ENCODE measurements at places on chromosomes 2 and 18.

DNA sequence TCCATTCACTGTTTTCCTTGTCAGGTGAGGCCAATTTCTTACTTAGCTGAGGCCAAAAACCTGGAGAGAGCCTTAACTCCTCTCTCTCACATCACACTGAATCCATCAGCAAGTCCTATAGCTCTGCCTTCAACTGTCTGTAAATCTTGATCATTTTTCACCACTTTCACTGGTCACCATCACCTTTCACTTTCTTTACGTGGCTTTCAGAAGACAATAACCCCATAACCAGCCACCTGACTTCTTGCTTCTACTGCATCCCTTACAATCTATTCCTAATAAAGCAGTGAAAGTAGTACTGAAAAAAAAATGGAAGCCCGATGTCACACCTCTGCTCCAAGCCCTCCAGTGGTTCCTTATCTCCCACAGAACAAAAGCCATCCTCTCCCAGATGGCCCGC is 7.7 kb downstream of the LOXL3 start:
- DNase-seq: no peak

DNA sequence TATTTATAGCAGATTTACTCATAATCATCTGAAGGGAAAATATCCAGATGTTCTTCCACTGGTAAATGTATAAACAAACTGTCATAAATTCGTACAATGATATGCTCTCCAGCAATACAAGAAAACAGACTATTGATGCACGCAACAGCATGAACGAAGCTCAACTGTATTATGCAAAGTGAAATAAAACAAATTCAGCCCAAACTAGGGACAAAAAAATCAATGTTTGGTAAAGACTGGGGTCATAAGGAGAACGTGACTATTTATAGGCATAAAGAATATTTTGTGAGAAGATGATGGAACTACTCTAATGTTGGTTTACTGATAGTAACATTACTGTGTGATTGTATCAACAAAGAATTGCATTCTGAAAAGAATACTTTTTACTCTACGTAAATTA is 1276.7 kb upstream of the DDX18 start:
- DNase-seq: no peak

GRCh38 chr2:26542676-26543505 is 65.0 kb upstream of the OTOF start:
- DNase-seq: no peak

DNA sequence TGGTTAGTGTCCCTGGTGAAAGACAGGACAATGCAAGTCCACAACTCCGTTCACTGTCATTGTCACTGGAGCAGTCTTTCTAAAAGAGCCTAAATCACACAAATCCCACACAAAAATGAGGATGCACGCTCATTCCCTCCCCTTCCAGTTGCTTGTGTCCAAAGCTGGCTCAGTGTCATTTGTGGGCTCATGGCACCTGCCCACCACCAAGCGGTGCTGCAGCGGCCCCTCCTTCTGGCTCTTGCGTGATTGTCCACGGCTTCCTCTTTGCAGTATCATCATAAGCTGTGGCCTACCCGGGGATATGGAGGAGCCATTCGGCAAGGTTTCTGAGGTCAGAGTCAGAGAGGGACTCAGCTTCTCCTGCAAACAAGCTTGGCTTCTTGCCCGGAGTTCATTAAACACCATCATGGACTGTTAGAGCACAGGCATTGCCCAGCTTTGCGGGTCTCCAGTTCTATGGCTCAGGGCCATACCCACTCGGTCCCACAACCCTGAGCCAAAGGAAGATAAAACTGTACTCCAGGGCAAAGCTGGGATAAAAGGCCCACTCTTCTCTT is 179.4 kb upstream of the AGAP1 start:
- DNase-seq: no peak

GRCh38 chr2:217835931-217836891 is 166.6 kb downstream of the TNS1 start:
- DNase-seq: no peak

DNA sequence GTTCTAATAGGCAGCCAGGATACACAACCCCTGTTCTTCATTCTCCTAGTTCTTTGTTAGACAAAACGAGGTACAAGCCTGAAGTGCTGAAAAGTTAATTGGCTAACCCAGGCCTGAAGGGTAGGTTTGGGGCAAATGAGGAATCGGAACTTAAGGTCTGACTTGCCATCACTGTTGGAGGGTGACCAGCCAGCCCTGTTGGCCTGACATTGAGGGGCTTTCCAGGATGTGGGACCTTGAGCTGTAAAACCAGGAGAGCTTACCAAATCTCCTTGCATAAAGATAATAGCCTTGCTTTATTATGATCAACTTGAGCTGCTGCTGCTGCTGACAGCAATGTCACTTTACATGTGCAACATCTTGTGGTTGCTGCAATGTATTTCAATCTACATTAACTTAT is 256.0 kb downstream of the VAPA start:
- DNase-seq: no peak

DNA sequence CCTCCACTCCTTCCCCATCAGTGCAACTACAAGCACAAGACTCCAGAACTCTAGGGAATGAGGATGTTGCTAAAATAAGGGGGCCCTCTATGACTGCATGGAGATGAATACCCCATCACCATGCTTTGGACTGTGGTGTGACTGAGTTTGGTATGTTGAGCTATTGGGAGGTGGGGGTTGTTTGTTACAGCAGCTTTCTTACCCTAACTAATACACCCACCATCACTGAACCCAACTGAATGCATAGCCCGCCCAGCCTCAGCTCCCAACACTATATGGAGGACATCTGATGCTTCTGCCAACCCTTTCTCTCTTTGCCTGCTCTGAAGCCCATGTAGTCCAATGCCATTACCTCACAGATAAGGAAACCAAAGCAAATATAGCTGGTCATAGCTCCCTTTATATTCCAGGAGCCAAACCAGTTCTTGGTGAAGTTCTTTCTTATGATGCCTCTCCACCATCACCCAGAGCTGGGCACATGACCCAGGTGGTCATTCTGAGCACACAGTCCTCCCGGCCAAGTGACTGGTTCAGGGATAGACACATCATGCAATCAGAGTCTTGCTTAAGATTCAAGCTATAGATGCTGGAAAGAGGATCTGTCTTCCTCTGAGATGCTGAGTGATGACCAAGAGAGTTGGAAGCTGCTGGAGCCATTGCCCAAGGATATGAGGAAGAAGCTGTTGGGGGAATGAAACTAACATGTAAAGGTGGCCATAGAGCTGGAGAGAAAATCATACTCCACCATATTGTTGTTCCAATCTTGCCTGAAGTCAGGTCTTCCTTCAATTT is 155.6 kb upstream of the HAAO start:
- DNase-seq: no peak

DNA sequence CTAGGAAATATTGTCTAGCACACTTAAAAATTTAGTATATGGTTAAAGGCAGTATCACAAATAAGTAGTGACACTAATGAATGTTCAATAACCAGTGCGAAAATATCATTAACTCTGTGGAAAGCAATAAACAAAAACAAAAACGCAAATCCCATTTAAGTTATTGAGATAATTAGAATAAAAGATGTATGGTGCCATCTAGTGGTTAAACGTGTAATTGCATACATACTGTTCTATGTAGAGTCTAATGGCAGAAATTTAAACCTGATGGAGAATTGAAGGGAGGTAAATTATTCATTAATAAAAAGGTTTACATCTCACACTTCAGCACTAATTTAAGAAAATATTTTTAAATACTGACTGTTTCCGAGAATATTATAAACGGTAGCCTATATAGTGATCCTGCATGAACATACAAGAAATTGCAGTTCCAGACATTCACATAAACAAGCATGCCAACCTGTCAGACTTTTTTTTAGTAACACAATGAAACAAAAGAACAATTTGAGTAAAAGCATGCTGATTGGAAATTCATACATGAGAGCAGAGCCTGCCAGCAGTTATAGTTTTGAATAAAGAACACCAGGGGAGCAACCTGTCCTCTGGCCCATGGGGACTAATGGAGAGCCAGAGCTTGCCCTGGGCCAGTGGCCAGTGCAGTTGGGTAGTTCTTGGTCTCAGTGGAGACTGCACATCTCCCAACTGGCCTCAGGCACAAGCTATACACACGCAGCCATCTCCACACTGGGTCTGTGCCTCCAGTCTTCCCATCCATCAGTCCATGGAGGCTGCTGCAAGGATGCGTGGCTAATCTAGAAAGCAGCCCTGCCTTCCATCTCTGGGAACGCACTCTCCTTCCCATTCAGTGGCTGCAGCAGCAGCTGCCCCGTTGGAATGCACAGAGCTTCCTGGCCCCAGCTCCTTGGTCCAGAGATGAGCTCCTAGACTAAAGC is 28.0 kb downstream of the GCG start:
- DNase-seq: peak; percentile 3

DNA sequence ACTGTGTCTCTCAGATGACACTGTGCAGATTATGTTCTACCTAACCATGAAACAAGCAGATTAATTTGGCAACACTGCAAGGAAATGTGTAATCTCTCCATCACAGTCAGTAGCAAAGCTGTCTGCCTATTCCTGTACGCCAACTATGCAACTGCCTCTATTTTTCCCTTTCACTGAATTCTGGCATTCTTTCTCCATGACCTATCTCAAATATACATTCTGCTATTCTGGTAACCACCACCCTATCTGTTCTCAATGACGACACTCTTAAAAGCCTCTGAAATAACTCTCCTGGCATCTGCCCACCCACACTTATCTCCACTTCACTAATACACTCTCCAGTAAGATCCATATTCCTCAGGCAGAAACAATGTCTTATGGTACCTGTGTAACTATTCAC is 78.7 kb downstream of the ABCA12 start:
- DNase-seq: no peak

GRCh38 chr2:121297217-121297830 is 12.3 kb upstream of the TFCP2L1 start:
- DNase-seq: no peak

- DNase-seq: no peak
These were observed at the start of gene NYAP2 for GRCh38 chr2:225399504-225399903. Gene NYAP2, plus strand, starts transcription at chr2:225399710. Its CDS starts 9,171 bp downstream, at chr2:225408881.

DNA sequence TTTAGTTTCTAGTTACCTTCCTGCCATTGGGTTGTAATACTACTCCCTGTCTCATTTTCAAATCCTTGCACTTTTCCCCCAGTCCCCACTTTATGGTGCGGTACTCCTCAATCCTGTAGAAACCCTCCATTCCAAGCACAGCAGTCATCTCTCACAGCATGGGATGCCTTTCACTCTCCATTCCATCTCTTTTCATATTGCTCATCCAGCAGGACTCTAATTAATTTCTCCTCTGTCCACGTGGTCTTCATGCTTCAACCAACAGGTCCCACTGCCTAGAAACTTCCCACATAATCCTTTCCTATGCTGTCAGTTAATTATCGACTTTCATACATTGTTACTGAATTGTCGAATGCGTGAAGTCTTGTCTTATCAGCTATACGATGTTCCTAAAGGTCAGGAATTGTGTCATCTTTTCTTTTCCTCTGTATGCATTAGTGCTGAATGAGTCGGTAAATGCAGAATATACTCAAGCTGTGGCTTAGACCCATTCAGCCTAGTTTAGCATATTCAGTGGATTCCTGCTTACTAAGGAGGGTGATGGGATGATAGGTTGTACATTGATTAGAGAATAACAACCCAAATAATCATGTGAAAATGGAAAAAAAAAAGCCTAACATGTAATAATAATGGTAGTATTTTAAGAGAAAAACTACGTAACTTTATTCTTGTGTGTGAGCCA is 89.7 kb downstream of the CRIM1 start:
- no peak for DNase-seq

DNA sequence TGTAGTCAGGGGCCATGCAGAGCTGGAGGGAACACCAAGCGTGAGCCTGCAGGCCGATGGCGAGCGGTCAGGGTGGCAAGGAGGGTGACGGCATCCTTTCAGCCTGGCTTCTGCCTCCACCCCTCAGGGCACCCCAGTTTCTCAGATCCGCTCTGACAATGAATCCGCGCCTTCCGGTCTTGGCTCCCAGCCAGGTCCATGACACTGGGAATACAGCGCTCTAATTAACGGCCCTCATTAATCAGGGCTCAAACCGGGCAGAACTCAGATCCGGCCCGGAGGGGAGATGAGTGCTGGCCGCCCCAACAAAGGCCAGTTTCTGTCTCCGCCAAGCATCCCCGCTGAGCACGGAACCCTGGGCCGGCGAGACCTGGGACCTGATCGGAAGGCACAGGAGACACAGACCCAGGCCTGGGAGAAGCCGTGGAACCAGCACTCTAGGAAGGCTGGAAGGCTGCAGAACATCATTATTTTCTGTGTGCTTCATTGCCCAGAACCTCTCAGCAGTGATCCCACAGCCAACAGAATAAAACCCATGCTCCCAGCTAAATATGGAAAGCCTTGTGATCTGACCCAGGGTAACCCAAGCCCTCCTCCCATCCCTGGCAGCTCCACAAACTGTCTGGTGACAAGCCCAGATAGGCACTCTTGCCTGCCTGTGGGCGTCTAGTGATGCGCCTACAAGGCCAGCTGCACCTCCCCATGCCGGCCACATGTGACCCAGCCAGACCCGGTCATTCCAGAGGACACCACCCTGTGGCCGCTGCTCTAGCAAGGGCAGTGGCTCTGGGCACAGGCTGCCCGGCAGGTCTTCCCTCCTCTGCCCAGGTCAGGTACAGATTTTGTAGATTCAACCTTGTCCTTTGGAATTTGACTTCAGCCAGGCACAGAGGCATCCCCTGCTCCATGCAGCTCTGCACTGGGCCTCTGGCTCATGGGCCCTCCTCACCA is 438.7 kb upstream of the MYT1L start:
- DNase-seq: peak; percentile 18
